ENCODE measurements at places on chromosomes 1 and 21. TPM values are rescaled to one million over a fixed set of nuclear protein-coding genes. Genes with fewer than 3 reads are reported as not detected.

DNA sequence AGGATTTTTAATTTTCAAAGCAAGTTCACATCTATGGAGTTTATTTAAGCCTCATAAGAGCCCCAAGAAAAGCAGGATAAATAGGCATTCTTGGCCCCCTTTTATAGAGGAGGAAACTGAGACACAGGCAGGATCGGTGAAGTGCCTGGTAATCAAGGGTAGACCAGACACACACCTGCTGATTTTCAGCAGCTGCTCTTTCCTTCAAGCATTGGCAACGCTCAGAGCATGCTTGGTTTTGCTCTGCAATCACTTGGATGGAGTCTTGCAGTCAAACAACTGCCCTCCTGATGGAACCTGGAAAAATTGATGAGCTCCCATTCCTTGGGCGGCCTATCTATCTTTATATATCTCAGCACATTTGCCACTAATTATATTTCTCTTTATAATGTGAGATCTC is 478.9 kb upstream of the CAMK1G start:
- no peak for DNase-seq

- DNase-seq: no peak
Measured at GRCh38 chr1:12408662-12409061, 178.8 kb downstream of the VPS13D start.

DMRTA2 gene
- total RNA-seq: not detected

GRCh38 chr1:240486611-240487010 is 125.3 kb downstream of the GREM2 start:
- no peak for DNase-seq

DNA sequence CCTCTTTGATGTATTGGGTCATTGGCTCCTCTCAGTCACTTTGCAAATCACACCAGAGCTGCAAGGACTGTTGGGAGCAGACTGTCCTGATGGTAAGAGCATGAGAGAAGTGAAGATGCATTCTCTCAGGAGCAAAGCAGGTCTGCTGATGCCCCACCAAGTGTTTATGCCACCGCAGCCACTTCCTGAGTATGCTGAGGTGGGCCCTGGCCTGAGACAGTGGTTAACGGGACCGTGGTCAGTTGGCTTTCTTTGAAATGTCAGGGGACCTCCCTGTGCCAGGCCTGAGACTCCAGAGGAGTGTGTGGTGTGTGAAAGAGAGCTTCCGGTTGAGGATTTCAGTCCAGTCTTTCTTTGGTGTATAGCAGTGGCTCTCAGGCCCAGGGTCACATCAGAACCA is 79.4 kb downstream of the SPATA46 start:
- DNase-seq: no peak

ILDR2 gene
- under 0.01 TPM for total RNA-seq

GRCh38 chr1:36982709-36983108 is 51.6 kb downstream of the GRIK3 start:
- DNase-seq: no peak

DNA sequence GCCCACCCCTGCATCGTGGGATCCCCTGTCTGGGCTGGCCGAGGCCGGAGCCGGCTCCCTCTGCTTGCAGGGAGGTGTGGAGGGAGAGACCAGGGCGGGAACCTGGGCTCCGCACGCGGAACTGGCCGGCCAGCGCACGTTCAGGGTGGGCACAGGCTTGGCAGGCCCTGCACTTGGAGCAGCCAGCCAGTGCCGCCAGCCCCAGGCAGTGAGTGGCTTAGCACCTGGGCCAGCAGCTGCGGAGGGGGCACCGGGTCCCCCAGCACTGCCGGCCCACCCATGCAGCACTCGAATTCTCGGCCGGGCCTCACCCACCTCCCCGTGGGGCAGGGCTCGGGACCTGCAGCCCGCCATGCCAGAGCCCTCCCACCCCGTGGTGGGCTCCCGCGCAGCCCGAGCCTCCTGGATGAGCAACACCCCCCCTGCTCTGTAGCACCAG is 422.6 kb downstream of the AMY1C start:
- DNase-seq: no peak

NUDT4B gene
- total RNA-seq: 7.1 TPM

DNA sequence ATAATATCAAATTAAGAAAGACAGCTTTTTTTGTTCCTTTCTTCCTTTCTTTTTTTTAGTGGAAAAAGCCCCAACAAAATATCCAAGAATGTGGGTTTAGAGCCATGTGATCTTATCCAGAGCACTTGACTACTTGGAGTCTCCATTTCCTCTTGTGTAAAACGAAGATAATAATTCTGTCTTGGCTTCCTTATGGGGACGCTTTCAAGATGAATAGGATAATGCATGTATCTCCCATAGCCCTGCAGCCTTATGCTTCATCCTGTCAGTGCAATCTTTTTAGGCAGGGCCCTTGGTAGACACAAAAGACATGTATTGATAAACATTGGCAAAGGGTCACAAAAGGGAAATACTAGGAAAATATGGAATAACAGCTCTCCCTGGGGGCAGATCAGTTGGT is 34.8 kb downstream of the ZBTB18 start:
- DNase-seq: no peak

KRTAP13-2 gene
- not detected for total RNA-seq

SPRR1A gene
- not detected for total RNA-seq

- DNase-seq: peak; percentile 89
Measured at GRCh38 chr21:30227633-30228404, 11.9 kb upstream of the CLDN8 start.

DNA sequence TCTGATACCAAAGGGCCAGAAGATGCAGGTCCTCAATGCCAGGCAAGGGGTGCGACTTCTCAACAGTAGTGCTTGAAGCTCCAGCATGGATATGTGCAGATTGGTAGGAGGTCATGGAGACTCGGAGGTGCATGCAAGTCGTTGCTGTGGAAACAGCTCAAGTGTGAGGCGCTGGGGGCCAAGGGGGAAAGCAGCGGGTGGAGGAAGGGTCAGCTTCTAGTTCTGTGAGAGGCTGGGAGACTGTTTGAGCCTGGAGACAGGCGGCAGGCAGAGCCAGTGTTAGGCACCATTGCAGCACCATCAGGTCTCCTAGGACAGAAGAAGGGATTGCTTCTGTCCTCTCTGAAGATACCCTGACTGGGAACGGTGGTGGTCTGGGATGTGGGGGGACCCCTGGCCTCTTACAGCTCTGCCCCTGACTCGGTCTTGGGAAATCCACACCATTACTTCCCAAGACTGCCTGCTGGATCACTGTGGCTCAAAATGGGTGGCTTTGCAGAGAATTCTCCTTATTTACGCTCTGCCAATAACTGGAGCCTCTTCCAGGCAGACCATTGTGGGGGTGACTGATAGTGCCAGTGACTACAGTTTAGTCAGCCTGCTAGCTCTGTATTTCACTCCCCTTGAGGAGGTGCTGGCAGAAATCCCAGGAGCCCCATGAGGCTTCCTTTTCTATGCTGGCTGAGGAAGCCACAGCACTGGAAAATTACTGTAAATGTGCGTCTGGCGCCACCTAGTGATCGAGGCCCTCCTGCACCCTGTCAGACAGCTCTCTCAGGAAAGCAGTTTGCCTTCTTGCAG is 46.3 kb upstream of the VANGL1 start:
- DNase-seq: peak; percentile 94

DNA sequence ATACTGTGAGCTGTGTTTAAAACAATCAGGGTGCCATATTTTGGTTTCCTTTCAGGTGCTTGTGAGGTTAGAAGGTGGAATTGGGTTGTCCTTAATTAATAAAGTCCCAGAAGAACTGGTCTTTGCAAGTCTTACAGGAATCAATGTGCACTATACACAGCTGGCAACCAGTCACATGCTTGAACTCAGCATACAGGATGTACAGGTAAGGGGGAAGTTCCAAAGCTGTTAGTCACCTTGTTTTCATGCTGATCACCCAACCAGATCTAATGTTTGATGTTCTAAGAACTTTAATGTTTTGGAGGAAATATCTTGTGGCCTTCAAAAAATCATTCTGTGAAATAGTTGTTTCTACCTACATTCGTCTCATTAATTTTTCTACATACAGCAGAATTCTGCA is 156.3 kb downstream of the VPS13D start:
- no peak for DNase-seq

NME7 gene
- 21.0 TPM for total RNA-seq

OSBPL9 gene
- 90.7 TPM for total RNA-seq

DNA sequence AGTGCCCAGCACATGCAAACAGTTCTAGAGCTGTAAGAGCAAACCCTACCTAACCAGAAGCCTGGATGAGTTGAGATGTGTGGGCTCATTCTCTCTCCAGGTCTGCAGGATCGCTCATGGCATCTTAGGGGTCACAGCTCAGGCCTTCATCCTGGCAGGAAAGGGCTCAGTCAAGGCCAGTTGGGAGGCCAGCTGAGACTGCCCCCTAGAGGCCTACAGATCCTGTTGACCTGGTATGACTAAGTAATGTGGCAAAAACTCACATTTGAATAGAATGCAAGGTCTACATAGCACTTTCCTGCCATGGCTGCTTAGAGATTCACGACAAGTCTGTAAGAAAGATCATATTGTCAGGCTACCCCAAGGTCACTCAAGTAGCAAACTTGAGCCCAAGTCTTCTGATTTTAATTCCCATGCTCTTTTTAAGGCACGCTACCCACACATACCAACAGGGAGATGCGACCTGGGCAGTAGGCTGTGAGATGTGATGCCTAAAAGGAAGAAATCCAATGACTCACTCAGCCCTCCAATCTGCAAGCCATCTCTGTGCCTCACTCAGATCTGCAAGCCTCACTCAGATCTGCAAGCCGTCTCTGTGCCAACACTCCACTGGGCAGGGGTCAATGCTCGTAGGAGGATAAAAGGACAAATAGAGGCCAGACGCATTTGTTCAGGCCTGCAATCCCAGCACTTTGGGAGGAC is 5.1 kb upstream of the CAPN8 start:
- peak; percentile 39 for DNase-seq

DNA sequence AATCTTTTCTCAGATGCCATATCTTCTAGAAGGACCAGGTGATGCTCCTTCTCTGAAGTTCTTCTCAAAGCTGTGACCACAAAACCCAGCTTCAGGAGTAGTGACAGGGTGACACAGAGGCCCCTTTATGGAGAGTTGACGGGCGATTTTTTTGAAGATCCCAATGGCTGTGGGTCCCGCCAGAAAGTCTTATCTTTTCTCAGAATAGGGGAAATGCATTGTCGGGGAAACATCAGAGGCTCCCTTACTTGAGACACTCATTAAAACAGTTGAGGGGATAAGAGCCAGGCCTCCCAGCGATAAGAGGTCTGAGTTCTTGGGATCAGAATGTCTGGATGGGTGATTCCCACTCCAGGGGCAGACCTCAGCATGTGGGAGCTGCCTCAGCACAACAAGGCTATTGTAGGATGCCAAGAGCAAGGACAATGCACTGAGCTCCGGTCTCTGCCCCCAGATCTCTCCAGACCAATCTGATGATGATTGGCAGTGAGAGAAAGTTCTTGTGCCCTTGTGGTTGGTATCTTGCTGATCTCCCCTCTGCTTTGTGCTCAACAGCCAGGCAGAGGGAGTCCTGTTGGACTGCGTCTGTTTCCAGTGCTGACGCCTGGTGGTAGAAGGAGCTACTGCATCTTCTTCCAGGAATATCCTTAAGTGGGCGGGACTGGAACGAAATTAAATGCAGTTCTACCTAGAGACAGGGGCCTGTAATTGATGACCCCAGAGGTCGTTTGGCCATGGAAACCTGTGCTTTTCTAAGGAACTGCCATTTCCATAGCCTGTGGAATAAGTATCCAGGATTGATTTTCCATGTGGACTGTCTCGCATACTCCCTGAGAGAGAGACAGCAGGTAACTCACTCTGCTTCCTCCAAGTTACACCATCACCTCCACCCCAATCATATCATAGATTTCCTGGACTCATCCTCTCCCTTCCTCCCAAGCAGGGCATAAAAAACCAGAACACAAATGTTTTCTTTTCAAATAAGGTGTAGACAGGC is 6.8 kb upstream of the ACKR1 start:
- peak; percentile 60 for DNase-seq

DNA sequence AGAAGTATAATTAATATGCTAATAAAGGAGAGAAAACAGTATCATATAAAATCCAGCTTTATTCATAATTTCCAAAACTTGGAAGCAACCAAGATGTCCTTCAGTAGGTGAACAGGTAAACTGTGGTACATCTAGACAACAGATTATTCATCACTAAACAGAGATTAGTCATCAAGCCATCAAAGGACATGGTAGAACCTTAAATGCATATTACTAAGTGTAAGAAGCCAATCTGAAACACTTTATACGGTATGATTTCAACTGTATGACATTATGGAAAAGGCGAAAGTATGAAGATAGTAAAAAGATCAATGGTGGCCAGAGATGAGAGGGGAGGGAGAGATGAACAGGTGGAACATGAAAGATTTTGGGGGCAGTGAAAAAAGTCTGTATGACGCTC is 541.7 kb downstream of the SMYD3 start:
- no peak for DNase-seq

DNA sequence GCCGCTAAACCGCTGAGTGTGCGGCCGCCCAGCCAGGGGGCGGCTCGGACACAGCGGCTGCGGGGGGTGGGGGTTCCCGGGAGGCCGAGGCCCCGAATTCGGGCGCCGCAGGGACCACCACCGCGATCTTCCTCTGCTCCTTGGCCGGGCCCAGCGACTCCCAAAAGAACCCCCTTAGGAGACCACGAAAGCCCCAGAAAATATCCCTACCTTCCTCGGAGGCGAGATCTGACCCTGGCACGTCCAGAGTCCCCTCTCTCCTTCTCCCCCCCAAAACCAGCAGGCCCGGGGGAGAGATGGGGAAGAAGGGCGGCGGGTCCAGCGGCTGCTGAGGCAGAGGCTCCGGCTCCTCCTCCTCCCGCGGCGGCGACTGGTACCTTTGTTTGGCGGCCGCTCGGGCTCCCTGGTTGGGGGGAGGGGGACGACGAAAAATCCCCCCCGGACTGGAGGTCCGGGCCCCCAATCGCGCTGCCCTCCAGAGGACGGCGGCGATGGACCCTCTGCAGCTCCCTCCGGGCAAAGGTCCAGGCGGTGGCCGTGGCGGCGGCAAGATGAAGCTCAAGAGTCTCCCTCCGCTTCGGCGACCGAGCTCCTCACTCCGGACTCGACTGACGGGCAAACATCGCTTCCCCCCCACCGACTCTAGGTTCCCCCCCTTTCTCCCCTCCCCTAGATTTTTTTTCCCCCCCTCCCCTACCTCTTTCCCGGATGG is at the start of gene ARID4B:
Gene ARID4B (minus strand): TSS at position 621 of the 712 bp plus-strand sequence. CDS start 1,260 bp downstream, outside the sequence.
- no peak for DNase-seq

DNA sequence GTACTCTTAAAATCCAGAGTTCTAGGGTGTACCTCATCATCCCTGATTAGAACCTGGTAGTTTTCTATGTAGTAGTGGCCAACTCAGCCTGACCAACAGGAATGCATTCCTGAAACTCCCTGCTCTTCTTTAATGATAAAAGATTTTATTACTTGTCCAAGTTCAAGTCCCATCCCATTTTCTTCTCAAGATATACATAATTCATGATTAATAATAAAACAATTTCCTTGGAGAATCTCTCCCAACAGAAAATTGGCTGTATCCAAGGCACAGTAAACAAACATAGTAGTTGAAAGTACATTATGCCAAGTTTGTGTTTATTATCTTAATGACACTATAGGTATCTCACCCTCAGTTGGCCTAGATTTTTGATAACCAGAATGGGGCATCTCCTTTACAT is 714.1 kb upstream of the ADAMTS5 start:
- peak; percentile 7 for DNase-seq

FMO5 gene
- total RNA-seq: 1.3 TPM

- DNase-seq: peak; percentile 16
Measured at GRCh38 chr21:28132713-28133112, 860.0 kb downstream of the LTN1 start.
